Activated T-helper 1 cell treated with anti-CD3 and anti-CD28 coated beads, Interleukin-2, amount 50 U/mL, for 16 hours (primary cell): ENCODE measurements at places on chromosomes 1 and 21.

DNA sequence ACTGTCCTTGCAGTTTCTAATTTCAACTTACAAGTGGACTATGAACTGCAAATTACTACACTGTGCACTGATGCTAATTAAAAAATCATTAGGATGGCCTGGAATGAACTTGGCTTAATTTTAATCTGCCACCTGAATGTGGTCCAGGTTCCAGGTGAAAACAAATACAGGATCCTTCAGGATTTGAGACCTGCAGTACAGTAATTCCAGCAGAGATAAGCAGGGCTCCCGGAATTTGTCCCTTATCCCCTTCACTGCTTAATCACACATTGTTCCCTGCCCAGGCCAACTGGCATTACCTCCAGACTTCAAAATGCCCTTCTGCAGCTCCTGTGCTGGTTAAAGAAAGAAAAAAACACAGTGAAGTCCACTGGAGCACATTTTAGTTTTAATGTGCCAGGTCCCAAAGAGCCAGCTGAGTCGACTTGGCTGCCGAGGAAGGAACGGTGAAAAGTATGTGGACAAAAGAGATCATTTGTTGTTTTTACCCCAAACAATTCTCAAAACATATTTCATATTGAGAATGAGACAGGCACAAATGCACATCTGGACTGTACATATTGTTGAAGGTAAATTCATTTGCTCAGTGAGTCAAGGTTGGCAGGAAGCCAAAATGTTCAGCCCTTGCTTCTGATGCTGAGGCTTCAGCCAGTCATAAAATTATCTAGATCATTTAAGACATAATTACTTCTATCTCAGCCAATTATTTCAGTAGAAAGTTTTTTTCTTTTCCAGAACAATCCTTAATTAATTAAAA is 28.3 kb downstream of the DEGS1 start:
- DNase-seq: no peak

DNA sequence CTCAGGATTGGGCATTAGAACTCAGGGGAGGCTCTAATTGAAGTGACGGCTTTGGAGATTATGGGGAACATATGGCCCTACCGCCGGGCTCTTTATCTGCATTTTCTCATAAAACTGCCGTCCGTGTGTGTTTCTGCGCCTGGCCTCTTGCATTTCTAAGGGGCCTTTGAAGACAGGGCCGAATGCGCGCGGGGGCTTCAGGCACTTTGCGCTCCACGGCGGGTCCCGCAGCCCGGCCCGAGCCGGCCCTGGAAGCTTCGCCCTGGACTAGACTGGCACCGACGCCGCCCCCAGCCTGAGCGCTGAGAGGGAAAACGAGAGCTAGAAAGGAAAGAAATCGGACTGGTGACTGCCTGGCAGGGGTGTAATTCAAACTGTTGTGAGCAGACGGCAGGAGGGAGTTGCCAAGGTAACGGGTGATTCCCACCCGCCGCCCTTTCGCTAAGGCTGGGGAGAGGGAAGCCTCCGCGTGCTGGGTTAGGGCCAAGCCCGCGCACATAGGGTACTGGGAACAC is 120.7 kb downstream of the LMX1A start:
- no peak for DNase-seq

- DNase-seq: no peak
These were observed 63.3 kb downstream of the FGGY start for GRCh38 chr1:59360170-59360569.

- no peak for DNase-seq
These were observed 5.7 kb upstream of the PLPP3 start for GRCh38 chr1:56584910-56585528.

GRCh38 chr1:244137725-244138124 is 86.6 kb downstream of the ZBTB18 start:
- DNase-seq: no peak

DNA sequence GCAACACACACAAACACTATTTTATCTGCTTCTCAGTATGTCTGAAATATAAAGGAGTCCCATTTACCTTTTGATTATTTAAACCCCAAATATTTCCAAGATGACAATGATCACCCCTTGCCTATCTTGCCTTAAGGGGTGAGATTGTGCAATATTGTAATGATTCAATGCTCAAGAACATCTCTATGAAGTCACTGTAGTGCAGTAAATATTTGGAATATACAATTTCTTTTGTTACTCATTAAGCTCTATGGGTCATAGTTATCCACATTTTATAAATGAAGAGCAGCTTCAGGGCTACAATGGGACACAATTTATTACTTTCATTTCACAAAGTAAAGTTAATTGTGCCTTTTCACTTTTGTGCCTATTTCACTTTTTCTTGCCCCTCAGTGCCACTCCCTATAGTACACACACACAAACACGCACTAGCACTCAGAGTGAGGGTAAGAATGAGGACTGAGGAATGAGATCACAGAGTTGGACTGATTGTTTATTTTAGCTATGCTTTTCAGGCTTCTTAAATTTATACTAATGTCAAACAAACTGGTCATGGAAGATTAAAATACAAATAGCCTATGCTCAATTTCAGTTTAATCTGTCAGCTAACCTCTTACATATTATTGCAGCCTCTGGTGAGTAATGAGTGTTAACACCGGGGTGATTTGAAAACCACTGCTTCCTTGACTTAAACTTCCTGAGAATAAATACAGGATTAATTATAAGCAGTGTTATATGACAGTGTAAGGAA is 521.0 kb upstream of the B3GALT2 start:
- no peak for DNase-seq

DNA sequence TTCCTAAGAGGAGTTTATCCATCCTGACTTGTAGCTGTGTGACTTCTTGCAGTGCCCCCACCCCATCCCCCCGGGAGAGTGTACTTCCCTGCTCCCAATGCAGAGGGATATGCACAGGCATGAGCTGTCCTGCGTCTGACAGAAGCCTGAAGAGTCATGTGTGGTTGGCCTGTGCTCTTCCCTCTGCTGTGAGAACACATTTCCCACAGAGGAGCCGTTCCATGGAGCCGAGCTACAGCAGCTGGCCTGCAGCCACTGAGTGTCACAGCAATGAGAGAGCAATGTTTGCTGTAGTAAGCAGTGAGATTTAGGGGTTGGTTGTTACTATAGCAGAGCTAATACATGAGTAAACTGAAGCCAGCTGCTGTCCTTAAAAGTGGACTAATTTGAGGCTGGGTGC is 22.0 kb downstream of the PARS2 start:
- no peak for DNase-seq

DNA sequence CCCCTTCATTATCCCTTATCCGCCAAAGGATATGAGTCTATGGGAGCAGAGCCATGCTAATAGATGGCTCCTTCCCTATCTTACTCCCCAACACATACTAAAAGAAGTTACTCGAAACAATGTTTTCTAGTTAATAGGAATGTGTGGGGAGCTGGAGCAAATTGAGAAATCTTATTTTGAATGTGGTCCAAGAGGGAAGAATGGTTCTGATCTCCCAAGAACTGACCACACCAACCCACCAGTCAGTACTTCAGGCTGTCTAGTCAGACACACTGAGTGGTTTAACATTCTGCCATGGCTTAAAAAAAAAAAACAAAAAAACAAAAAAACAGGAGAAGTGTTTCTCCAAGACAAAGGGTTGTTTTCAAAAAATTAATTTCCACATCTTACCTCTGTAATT is 31.5 kb upstream of the DNASE2B start:
- DNase-seq: no peak

DNA sequence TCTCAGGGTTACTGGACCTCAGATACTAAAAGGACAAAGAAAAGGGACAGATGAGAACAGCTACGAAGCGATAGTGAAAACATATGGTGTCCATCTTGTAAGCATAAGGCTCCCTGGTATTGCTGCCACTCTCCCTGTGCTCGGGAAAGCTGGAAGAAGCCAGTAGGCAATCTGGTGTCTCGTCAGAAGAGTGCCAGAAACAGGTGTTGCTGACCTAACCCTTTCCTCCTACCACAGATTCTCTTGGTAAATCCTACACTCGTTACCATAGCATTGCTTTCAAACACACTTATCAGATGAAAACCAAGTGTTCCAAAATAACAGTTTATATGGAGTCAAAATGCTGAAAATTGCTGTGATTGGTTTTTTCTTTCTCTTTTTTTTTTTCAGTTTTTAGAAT is 146.3 kb downstream of the NRIP1 start:
- no peak for DNase-seq

- DNase-seq: no peak
These were observed 62.7 kb upstream of the RUNX3 start for GRCh38 chr1:24992761-24993211.

DNA sequence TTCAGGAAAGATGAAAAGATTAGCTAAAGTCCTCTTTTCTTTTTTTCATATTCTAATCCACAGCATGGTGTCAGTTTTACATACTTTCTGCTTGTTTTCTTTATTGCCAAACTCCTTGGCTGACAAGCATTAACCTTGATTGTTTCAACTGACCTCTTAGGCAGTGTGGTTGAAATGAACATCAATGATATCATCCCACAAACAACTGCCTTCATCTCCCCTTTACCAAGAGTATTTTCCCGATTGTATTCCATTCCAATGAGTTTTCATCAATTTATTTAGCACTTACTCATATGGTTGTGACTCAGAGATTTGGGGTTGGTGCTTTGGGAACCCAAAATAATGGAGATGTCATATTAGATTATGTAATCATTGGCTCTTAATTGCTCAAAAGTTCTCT is 71.8 kb downstream of the SPAG17 start:
- no peak for DNase-seq

GRCh38 chr1:156226116-156226538 is 13.3 kb downstream of the PMF1 start:
- no peak for DNase-seq

DNA sequence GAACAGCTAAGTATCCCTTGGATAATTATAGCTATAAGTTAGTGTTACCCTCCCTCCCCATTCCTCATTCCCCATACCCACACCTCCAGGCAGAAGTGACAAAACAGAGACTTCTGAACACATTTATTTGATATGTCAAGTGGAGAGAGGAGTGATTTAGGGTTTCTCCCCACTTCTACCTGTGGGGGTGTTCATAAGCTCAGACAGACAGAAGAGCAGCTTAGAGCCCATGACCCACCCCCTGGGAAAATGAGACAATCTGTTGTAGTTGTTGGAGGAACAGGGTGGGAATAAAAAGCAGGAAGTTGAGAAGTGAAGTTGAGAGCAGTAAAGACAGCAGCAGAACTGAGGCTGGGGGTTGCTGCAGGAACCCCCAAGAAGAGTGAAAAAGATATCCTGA is 1.5 kb upstream of the LIX1L start:
- DNase-seq: no peak
